Stimulated activated CD8-positive, alpha-beta memory T cell treated with anti-CD3 and anti-CD28 coated beads, Interleukin-4, amount 100 ng/mL, for 48 hours (primary cell): ENCODE measurements at places on chromosomes 12 and 14.

GRCh38 chr14:64191756-64192155 is 102.4 kb downstream of the ESR2 start:
- no peak for DNase-seq

- DNase-seq: no peak
Observed at GRCh38 chr12:116984098-116984497, 73.3 kb downstream of the FBXW8 start.

- DNase-seq: no peak
Observed at GRCh38 chr14:69620211-69620611, 8.8 kb downstream of the SUSD6 start.

DNA sequence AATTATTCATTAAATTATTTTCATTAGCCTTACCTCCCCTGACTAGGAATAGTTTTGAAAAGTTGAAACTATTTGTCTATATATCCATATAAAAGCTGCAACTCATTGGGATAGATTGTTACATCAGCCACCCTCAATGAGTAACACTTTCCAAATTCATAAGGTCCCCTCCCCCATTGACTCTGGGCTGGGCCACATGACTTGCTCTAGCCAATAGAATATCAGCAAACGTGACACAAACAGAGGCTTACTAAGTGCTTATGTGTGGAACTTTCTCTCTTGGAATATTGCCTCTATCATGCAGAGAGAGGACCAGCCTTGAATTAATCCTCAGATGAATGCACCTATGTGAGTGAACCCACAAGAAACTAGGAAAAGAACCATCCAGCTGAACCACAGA is 213.7 kb downstream of the CCDC59 start:
- no peak for DNase-seq

DNA sequence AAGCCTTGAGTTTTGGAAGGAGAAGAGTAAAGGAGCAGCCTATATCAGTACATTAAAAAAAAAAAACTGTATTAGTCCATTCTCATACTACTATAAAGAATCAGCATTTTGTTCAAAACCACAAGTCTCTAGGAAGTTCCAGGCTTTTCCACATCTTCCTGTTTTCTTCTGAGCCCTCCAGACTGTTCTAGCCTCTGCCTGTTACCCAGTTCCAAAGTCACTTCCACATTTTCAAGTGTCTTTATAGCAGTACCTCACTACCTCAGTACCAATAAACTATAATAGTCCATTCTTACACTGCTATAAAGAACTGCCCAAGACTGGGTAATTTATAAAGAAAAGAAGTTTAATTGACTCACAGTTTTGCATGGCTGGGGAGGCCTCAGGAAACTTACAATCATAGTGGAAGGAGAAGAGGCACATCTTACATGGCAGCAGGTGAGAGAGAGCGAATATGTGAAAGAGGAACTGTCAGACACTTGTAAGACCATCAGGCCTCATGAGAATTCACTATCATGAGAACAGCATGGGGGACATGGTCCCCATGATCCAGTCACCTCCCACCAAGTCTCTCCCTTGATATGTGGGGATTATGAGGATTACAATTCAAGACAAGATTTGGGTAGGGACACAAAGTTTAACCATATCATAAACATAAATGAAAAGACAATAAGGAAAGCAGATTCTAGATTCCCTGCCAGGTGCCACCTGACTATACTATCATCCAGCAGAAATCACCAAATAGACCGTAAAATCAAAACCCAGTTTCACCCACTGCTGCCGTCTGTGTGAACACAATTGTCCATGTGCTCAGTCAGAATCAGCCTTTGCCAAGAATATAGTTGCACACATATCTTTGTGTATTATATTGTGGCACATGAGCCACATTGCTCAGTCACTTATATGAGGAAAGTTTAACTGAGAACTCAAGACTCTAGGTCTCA is 27.8 kb downstream of the TOGARAM1 start:
- DNase-seq: no peak

- DNase-seq: no peak
Observed at GRCh38 chr14:81009346-81009745, 53.9 kb downstream of the TSHR start.

GRCh38 chr12:7693793-7694192 is 1.8 kb downstream of the GDF3 start:
- DNase-seq: no peak

DNA sequence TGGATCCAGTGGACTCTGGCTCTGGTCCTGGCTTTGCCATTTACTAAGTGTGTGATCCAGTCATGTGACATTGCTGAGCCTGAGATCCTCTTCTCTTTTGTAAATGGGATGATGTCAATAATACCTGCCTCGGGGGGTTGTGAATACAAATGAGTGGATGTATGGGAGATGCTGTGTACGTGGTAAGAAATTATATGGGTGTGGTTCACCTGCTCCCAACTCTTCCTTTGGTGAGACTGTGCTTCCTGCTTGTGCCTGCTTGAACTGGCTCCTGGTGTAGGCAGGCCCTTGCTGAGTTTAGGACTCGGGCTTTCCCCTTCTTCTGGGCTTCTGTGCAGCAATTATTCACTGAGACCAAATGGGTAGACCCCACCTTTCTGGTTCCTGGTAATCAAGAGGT is 189.5 kb upstream of the FRMD6 start:
- DNase-seq: no peak

DNA sequence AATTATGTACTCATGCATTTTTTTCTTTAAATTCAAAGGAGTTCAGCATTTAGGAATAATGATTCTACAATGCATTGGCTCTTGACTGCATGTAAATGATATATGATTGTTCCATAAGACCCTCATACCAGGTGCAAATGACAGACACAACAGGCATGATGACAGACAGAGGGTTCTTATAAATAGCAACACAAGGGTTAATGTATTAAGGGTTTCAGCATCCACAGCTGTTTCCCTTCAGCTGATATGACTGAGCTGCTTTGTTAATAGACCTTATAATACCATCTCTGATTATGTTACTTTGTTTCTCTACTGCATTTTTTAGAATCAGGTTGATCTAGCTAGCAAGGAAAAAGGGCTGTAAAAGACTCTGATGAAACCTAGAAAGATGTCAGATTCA is 90.8 kb upstream of the TMTC2 start:
- DNase-seq: no peak

- DNase-seq: no peak
Observed at GRCh38 chr12:16880864-16881285, 274.9 kb upstream of the LMO3 start.

DNA sequence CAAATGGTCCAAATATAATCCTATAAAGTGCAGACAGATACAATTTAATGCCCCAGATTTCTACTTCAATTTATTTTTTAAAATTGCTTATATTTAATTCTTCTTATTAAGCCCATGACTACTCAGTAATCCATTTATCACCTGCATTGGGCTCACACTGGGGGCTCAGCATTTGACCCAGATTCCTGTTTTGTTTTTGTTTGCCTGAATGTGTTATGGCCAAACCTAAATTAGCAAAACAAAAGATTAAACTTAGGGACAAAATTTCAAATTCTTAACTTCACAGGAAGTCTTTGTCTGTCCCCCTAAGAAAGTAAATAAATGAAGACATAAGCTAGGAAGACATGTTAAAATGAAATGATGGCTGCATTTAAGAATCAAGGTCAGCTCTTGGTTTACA is 322.3 kb downstream of the RMST start:
- DNase-seq: no peak
